Activated naive CD8-positive, alpha-beta T cell treated with anti-CD3 and anti-CD28 coated beads, Interleukin-2, amount 50 U/mL, for 16 hours (primary cell): ENCODE measurements at places on chromosomes 6 and 20.

- DNase-seq: no peak
These were observed 2.5 kb upstream of the CLDN20 start for GRCh38 chr6:155261111-155261900.

DNA sequence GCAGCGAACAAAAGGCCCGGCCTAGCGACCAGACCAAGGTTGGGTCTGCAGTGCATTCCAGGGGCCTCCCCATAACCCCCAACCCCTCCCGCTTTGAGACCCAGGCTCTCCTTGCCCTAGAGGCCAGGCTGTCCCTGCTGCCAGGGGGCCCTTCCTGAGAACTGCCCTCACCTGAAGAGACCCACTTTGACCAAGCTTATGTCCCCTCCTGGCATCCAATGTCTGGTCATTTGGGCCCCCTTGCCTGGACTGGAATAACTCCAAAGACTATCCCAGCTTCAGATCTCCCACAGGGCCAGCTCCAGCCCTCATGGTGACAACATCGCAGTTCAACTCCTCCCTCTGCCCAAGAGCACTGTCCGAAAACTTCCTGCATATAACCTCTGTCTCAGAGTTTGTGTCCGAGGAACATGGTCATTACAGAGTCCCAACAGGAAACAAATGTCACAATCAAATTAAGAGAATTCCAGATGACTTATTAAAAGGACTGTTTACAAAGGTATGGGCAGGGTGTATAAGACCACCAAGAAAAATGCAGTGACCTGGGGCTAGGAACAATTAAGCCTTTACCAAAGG is 125.0 kb downstream of the BANF2 start:
- DNase-seq: no peak

DNA sequence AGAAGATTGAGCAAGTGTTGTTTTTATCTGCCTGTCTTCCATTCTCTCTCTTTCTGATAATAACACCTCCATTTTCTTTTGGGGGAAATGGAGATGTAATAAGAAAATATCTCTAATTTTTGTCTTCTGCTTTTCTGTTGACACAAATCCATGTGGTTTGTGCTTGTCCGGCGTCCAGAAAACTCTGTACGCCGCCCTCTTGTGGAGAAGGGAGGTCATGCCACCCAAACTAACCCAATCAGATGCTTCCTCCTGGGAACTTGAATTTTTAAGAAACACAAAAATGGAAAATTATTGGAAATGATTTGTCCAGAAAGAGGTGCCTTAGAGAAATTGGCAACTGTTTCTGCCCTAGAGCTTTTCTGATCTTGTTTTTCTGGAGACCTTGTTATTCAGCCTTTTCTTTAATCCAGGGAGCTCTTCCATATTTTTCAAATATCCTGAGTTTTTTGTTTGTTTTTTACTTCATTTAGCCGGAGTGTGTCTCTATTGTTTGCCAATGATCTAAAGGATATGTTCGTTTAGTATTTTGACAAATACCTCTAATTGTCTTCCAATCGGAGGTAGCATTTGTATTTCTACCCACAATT is 17.8 kb upstream of the FNDC1 start:
- DNase-seq: no peak

DNA sequence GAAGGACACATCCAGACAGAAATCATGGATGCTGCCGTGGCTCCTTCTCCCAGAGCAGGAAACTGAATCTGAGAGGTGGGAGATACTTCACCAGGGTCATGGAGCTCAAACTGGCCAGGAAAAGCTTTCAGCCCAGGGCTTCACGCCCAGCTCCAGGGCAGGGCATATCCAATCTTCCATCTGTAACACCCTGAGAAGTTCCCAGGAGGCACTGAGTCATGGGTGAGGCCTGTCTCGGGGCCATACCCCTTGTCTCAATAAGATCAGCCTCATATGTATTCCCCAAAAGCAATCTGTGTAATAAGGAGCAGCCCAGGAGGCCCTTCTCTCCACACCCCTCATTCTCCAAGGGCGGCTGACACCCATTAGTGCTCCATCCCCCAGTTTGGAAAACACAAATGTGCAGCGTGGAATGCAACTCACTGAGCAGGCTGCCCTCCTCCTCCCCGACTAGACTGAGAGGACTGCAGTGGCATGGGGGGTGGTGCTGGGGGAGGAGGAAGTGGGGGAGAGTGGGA is 439.3 kb upstream of the SULF2 start:
- no peak for DNase-seq

- DNase-seq: no peak
These were observed 443.9 kb downstream of the CDKAL1 start for GRCh38 chr6:20978151-20978614.

DNA sequence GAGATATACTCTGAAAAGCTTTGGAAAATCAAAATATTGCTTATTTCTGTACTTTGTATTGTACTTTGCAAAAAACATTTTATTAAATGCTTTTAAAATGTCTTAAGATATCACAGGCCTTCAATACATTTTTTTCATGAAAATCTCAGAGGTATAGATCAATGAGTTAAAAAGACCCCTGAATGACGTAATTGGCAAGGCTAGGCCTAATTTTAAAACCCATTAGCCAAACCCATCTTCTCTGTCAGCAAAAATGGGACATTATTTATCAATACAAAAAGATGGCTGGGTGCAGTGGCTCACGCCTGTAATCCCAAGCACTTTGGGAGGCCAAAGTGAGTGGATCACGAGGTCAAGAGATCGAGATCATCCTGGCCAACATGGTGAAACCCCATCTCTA is 84.8 kb upstream of the PAK5 start:
- no peak for DNase-seq
